SK-MEL-5 (cell line): ENCODE measurements at places on chromosomes 4 and X. TPM values are rescaled to one million over a fixed set of nuclear protein-coding genes. Genes with fewer than 3 reads are reported as not detected.

GRCh38 chr4:156493858-156494257 is 477.7 kb downstream of the PDGFC start:
- no peak for DNase-seq

- no peak for DNase-seq
Observed at GRCh38 chr4:101967697-101968346, 177.3 kb downstream of the BANK1 start.

- DNase-seq, result no peak
Observed at GRCh38 chr4:109432203-109432602, 1.4 kb upstream of the SEC24B start.

Gene ETDA
- not detected in 2 replicates for total RNA-seq

Gene RS1
- total RNA-seq, result 0.08 TPM in 1 of 2 replicates, not detected in the other
